NCI-H774 (cell line): ENCODE measurements at places on chromosomes 16 and 17.
A peak's percentile ranks its signal among the peaks of the same experiment; 100 is the strongest.

- no peak for DNase-seq
Measured at GRCh38 chr17:20944014-20944865, 98.6 kb downstream of the USP22 start.

DNA sequence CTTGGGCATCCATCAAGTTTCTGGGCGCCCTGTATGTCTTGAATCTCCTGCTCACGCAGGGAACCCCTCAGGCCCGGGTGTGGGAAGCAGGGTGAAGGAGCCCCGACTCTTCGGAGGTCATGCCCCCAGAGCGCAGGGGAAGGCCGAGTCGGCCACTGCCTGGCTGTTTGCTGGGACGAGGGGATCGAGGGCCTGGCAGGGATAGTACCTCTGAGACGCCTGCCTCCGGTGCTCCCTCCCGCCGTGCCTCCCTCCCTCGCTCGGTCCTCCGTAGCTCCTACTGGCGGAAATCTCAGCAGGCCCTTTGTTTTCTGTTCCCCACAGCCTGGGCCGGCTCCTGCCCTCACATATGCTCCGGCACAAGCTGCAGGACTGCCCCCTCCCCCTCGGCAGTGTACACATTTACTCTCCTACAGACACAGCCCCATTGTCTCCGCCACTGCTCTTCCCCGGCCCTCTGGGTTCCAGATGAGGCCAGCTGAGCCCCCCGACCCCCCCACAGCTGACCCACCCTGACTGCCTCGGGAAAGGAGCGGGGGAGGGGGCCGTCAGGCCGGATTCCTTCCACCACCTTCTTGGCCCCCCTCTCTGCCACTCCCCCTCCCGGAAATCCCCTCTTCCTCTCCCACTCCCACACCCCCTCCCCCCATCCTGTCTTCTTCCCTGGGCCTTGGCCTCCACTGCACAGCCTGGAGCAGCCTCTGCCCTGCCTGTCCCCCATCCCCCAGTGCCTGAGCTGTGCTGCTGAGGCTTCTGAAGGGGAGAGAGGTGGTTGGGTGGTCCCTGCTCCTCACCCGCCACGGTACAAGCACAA is 1.4 kb downstream of the TRAF4 start:
- peak; percentile 22 for DNase-seq

DNA sequence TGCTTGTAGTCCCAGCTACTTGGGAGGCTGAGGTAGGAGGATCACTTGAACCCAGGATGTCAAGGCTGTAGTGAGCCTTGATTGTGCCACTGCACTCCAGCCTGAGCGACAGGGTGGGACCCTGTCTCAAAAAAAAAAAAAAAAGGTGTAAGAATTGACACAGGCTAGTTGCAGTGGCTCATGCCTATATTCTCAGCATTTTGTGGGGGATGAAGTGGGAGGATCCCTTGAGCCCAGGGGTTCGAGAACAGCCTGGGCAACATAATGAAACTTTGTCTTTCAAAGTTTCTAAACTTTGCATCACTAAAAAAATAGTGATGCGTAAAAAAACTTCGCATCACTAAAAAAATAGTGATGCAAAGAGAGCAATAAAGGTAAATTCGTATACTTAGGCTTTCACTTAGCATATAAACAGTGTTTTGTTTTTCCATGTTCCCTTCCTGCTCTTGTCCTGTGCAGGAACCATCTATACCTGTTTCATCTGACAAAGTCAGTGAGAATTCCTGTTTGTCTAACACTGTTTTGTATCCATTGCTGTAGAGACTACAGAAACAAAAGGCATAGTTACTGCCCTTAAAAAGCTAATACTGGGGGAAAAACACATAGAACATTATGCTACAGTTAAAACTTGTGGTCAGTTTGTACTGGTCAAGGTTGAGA is 32.1 kb downstream of the CTCF start:
- no peak for DNase-seq

DNA sequence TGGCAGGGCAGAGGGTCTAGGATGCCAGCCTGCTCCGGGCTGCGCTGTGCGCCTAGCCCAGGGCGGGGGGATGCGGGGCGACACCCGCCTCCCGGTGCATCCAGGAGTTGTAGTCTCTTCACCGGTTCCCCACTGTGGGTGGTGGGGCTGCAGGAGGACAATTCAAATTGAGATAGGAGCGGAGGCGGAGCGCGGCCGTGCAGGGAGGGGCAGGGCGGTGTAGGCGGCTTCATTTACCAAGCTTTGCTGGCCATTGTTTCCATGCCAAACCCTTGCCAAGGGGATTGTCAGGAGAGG is 2047.4 kb downstream of the TP53TG3F start:
- DNase-seq, result peak; percentile 25

GRCh38 chr16:35497399-35497798 is 2038.0 kb downstream of the TP53TG3F start:
- no peak for DNase-seq

- no peak for DNase-seq
Measured at GRCh38 chr16:82265809-82266208, 95.8 kb upstream of the MPHOSPH6 start.

DNA sequence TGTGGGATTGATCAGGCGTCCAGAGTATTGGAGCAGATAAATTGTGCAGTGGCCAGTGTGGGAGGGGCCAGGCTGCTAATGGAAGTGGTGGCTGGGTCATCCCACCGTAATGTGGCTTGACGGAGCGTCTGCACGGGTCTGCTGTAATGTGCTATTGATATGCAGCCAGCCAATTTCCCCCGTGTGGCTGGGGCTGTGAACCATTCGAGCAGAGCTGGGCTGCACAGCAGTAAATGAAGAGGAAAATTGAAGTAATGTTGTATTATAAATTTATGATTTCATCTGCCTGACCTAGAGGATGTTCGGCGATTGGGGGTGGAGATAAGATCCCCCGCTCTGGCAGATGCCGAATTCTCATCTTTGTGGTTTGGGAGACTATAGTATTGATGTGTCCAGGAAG is 121.5 kb downstream of the CCDC182 start:
- no peak for DNase-seq

DNA sequence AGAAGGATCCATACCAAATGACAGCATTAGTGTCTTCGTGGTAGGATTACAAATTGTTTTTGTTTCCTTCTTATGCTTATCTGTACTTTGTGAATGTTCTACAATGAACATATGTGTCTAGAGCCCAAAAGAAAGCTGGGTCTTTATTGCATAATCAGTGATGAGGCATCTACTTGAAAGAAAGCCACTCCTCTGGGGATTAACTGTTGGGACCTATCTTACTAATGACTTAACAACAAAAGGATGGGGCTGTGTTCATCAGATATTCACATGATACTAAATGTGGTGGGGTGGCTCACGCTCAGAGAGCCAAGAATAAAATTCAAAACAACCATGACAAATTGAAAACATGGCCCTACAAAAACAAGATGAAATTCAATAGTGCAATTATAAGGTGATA is 160.2 kb downstream of the RGS9 start:
- no peak for DNase-seq

DNA sequence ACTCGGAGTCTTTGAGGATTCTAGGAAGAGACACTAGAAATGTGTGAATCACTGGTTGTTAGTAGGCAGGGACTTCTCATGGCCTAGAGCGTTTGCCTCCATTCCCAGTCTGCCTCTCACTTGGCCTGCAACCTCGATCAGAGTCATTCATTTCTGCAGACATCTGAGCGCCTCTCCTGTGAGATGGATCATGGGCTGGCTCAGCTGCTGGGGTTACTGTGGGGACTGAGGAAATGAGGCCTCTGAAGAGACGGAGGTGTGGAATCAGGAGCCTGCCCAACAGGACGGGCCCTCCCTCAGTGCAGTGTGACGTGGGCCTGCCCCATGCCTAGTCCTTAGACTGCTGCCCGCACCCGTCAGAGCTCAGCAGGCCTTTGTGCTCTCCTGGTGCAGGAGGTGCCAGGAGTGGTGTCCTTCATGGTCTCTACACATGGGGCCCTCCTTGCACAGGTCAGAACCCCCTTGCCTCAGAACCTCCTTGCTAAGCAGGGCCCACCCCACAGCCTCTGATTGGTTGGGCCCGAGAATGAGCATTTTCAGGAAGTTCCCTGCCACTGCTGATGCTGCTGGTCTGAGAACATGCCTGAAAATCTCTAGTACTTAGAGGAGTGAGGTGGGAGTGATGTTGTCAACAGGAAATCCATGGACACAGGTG is 99.4 kb downstream of the NPIPB11 start:
- DNase-seq, result no peak

DNA sequence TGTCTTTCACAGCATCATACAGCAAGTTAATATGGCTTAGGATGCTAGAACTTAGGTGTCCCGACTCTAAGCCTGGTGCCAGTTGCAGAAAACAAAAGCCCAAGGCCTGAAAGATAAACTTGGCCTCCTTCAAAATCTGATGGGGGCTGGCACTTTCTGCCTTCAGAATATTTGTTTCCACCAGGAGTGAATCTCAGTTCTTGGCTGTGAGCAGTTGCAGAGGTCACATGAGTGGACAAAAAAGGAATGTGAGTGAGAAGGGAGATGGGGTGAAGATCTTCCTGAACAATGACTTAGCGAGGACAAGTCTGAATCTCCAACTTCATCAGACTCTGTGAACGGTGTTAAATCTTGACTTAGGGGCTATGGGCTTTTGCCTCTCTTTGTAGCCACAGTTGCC is 46.6 kb downstream of the HOXB1 start:
- no peak for DNase-seq

- DNase-seq, result no peak
Measured at GRCh38 chr16:14050291-14051027, 20.7 kb upstream of the MRTFB start.

GRCh38 chr17:81577278-81578000 is 25.3 kb upstream of the FAAP100 start:
- DNase-seq, result no peak

- DNase-seq, result no peak
Measured at GRCh38 chr16:81711657-81712319, 67.3 kb upstream of the PLCG2 start.

GRCh38 chr16:88504489-88505404 is 51.7 kb downstream of the ZFPM1 start:
- DNase-seq, result no peak

GRCh38 chr17:21001813-21002221 is 41.0 kb downstream of the USP22 start:
- DNase-seq, result no peak

- DNase-seq, result peak; percentile 42
Measured at GRCh38 chr16:27109666-27110523, 43.2 kb downstream of the C16orf82 start.

- no peak for DNase-seq
Measured at GRCh38 chr16:4544473-4544872, 5.9 kb upstream of the CDIP1 start.

GRCh38 chr16:69942627-69943170 is 8.4 kb upstream of the CLEC18A start:
- DNase-seq, result no peak

GRCh38 chr16:66326991-66327513 is 39.4 kb upstream of the CDH5 start:
- DNase-seq, result peak; percentile 54

- no peak for DNase-seq
Measured at GRCh38 chr16:59605706-59606105, 871.6 kb upstream of the GOT2 start.

DNA sequence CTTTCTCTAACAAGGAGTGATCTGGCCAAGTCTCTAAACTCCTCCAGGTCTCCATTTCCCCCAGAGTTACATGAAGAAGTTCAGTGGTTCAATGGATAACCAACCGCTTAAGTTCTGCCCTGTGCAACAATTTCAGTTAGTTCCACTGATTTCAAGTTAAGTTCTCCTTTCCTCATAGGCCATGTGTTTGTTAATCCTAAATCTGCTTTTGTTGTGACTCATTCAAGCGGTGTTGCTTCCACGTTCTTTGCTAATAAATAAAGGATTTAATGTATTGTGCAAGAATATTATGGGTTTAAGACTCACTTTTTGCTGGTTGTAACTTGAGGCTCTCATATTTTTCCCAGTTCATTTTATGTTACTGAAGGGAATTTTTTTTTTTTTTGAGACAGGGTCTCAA is 36.3 kb downstream of the GNA13 start:
- no peak for DNase-seq

DNA sequence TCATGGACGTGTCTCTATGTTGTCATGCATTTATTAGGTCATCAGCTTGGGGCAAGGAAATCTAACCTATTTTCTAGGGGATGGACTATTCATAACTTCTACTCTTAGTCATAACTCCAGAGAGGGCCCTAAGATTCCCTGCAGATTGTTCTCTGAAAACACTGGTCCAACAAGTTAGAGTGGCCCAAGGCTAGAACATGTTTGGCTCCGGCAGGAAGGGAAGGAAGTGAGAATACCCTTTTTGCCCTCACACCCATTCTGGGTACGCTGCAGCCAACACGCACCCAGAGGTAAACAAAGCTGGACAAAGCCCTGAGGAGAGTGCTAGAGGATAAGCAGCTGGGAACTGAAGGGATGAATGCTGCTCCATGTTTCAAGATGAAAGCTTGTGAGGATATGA is 9.9 kb downstream of the C16orf86 start:
- no peak for DNase-seq

- DNase-seq, result no peak
Measured at GRCh38 chr17:64150237-64151015, 20.5 kb upstream of the ERN1 start.

DNA sequence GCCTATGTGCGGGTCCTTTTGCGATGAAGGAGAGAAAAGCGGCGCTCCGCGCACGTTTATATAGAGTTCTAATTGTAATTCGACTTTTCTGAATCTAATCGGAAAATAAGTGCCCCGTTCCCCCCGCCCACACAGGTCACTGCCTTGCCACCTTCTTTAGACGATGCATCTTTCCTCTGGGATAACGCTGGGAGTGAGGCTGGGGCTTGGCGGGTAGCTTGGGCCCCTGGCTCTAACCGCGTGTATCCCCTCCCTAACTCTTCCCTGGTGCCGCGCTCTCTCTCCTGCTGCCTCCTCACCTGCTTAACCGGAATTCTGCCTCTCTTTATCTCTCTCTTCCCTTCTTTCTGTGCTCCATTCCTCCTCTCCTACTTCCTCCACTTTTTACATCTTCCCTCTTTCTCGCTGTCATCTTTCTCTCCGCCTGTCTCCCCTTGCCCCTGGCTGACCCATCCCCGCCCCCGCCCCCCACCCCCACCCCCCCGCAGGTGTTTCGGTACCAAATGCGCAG is 2.6 kb downstream of the LHX1 start:
- no peak for DNase-seq

- DNase-seq, result no peak
Measured at GRCh38 chr17:55098765-55099164, 130.2 kb downstream of the STXBP4 start.
